ENCODE measurements at places on chromosomes 6 and 20.

GRCh38 chr6:166626177-166627032 is 646 bp downstream of the RPS6KA2 start:
- no peak for DNase-seq

DNA sequence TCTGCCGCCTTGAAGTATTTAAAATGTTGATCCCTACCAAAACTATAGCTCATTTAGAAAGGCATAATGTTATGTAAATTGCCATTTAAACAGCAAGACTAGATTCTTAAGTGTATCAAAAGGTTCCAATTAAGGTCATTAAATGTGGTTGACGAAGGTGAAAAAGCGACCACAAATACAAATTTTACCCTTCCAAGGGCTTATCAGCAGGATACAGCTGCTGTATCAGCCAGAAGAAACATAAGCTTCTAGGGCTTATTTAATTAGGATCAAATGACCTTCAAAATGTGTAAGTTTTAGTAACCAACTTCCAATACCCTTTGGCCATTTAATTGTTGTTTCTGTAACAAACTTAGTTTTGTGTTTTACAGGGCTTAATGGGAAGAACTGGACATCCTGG is 139.9 kb downstream of the COL9A1 start:
- no peak for DNase-seq

DNA sequence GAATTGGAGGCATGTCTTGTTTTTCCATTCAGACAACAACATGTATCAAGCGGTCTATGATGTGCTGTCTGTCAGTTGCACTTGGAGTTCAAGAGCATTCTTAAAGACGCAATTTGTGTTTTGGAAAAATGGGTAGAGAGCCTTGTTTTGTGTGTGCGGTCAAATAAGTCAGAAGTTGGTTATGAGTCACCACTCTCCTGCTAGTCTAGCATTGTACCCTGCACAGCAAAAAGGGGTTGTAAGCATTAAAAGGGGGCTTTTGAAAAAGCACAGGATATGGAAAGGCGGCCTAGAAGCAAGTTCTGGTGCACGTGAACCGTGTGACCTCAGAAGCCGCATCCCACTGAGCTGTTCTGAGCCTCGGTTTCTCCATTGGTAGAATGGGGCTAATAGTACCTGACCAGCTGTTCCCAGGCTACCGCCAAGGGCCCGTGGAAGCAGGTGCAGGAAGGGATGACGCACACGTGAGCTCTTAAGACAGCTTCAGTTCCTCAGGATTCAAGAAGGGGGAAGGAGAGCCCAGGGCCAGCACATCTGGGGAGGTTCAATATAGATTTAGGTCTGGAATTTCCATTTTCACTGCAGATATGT is 61.6 kb upstream of the SNX9 start:
- DNase-seq: no peak

- no peak for DNase-seq
These were observed 59.2 kb upstream of the CDKAL1 start for GRCh38 chr6:20474874-20475542.

DNA sequence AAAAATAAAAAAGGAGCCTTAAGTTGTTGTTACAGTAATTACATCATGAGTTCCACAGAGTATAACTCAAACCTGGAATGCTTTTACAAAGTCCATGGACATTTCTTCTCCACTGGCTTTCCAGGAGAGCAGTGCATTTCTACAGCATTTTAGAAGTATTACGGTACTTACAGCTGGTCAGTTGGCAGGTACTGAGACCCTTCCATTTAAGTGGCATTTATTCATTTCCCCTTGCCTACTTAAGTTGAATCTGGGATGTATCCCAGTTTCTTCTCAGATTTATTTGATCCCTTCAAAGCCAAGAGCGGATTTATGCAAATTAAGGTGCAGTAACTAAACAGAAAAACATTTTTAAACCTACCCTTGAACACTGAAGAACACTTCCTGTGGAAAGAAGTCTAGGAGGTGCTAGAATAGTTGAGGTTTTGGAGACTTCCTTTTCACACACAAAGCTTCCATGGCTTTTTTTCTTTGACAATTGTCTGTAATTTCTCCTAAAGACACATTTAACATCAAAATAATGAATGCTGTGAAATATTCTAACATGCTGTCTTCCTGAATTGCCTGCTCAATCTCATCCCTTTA is 3.4 kb downstream of the PRDM13 start:
- DNase-seq: no peak

- DNase-seq: no peak
These were observed 40.4 kb upstream of the ARHGAP18 start for GRCh38 chr6:129750360-129750759.

- no peak for DNase-seq
These were observed 238.2 kb upstream of the ZNF217 start for GRCh38 chr20:53831812-53832211.

GRCh38 chr20:45445805-45446562 is 23.6 kb upstream of the WFDC2 start:
- no peak for DNase-seq

- DNase-seq: no peak
These were observed 216.4 kb downstream of the ANKRD60 start for GRCh38 chr20:58011947-58012610.
